Fibroblast of skin of left quadriceps (primary cell): ENCODE measurements at places on chromosomes 4 and X.

DNA sequence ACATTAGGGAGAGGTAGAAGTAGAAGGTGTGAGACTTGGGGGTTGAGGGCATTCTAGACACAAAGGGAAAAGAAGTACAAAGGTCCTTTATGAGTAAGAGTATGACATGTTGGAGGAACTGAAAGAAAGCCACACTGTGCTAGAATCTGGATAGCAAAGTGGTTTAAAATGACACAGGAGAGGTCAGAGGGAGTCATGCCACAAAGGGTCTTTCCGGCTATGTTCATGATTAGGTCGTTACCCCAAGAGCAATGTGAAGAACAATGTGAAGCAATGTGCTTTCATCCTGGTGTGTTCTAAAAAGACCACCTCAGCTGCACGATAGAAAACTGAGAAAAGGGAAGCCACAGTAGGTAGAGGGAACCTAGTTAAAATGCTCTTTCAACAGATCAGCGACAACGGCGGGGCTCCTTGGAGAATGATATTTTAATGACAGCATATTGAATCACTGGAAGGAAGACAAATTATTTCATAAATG lies 29.2 kb downstream of the SMIM14 start:
- no peak for DNase-seq

GRCh38 chrX:42823443-42823842 lies 45.5 kb upstream of the PPP1R2C start:
- DNase-seq: no peak

DNA sequence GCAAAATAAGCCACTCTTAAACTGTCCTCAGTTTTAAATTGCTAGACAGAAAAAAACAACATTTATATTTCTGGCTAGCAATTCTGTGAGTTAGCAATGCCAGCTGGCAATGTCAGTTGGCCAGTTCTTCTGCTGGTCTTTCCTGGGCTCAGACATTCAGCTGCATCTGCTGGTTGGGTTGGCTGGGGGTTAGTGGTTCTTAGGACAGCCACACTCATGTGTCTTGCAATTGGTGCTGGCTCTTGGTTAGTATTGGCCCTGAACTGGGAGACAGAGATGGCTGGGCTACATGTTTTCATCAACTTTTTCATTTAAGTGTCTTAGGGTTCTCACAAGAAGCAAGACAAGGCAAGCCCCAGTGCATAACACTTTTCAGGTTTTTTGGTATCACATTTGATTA lies 48.0 kb upstream of the PDLIM5 start:
- no peak for DNase-seq

DNA sequence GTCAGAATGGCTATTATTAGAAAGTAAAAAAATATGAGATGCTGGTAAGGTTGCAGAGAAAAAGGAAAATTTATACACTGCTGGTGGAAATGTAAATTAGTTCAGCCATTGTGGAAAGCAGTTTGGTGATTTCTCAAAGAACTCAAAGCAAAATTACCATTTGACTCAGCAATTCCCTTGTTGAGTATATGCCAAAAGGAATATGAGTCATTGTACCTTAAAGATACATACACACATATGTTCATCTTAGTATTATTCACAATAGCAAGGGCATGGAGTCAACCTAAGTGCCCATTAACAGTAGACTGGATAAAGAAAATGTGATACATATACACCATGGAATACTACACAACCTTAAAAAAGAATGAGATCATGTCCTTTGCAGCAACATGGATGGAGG lies 148.2 kb downstream of the COMMD8 start:
- peak; percentile 8 for DNase-seq

DNA sequence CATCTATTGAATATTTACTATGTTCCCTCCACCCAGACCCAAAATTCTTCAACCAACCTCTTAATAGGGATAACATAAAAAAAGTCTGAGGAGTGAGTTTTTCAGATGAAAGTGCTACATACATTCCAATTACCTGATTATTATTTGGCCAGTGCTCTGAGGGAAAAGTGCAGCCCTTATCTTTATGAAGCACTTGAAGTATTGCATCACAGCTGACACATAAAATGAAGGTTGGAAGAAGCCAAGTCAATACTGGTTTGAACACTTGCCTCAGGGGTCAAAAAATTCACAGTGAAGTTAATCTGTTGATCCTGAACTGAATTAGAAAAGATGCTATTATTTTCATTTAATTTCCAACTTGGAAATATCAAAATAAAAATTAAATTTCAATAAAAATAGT lies 498.9 kb downstream of the INPP4B start:
- DNase-seq: no peak

- DNase-seq: no peak
Observed at GRCh38 chr4:31983246-31983645, 1263.1 kb downstream of the PCDH7 start.

- peak; percentile 93 for DNase-seq
Observed at GRCh38 chr4:15488658-15489470, 19.2 kb downstream of the CC2D2A start.

DNA sequence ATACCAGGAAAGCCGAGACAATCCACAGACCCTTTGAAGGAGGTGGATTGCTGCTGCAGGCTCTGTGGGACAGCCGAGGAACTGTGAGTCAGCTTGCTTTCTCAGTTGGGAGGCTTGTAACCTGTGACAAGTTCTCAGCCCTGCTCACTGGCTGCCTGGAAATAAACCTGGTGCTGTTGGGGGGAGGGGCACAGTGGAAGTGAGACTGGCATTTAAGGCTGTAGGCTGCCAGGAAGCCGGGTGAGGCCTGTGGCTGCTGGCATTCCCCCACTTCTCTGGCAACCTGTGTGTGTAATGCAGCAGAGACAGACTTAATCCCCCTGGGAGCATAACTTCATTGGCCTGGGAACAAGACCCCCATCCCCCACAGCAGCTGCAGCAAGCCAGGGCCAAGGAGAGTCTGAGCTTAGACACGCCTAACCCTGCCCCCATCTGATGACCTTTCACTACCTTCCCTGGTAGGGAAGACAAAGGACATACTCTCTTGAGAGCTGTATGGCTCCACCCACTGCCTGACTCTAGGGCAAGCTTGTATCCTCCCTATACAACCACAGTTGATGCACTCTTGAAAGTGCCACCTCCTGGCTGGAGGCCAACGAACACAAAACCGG lies 64.1 kb downstream of the ALPK1 start:
- DNase-seq: no peak

GRCh38 chr4:7960790-7961655 lies 21.4 kb upstream of the AFAP1 start:
- DNase-seq: peak; percentile 99

- DNase-seq: no peak
Observed at GRCh38 chr4:8041172-8041571, 101.5 kb upstream of the AFAP1 start.

- DNase-seq: no peak
Observed at GRCh38 chr4:94581766-94582165, 130.0 kb downstream of the PDLIM5 start.

GRCh38 chr4:129899849-129900248 lies 803.9 kb downstream of the C4orf33 start:
- no peak for DNase-seq

DNA sequence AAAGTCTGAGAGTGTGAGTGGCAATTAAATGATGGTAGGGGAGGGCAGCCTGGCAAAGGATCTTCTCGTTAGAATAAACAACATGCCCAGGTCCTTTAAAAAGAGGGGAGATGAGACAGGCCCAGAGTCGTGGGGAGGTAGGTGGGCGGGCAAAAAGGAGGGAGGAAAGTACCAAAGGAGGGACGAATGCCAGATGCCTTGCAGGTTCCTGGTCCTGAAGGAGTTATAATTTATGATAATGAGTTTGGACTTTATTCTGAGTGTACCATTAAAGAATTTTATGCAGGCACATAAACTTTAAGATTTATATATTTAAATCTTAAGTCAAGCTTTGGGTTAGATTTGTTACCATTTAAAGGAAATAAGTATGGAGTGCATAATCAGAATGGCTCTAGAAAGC lies 62.3 kb upstream of the SMARCA5 start:
- DNase-seq: no peak

- DNase-seq: no peak
Observed at GRCh38 chrX:149510386-149510785, 5.3 kb upstream of the IDS start.

DNA sequence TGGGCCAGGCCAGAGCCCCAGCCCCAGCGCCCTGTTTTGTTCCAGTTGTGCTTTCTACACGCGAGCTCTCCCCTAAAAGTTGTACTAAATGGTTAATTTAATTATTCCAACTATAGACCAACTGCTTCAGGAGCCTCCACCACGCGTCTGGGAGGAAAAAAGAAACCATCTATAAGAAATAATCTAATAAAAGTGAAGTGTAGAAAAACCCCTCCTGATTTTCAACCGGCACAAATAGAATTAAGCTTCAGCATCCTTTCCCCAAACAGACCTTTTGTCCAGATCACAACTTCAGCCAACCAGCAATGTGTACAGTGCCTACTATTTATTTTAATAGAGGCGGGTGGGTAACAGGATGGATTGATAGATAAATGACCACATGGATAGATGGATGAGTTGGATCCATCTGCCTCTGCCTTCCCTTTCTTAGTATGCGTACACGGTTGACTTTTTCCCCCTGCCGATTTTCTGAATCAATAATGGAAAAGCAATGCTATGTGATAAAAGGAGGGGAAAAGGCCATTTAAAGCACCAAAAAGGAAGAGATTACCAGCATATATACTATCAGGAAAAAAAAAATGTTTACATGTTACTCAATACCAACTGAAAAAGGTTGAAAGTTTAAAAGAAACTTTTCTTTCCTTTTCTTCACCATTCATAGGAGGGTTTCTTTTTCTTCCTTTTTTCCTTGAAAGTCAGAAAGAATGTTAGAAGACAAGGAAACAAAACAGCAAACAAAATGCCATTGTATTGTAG lies 3.7 kb upstream of the PHOX2B start:
- DNase-seq: no peak

- DNase-seq: no peak
Observed at GRCh38 chr4:88999392-88999930, 57.5 kb downstream of the FAM13A start.

DNA sequence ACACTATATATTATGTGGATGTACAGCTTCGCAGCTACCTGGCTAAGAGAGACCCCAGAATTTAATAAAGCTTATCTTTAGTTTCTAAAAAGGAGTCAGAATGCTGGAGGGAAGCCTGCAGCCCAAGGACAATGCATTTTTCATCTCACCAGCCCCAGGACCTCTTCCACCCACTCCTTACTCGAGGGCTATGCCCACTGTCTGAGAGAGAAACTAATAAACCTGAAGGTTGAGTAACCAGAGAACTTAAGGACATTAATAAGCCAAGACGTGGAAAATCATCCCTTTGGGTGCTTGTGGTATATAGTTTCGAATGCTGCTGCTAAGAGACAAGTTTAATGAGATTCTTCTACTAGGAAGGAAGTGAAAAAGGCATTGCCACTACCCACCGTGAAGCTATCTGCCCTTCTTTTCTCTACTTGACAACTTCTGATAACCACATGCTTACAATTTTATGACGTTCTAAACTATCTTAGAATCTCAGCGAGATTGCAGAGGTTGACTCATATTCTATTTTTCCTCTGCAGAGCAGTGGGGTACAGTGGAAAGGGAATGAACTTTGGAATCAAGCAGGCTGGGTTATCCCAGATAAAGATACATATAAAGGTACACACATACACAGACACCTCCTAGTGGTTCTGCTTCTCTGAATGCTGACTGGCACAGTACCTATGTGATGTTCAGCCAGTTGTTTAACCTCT lies 3.3 kb downstream of the RELL1 start:
- DNase-seq: no peak

DNA sequence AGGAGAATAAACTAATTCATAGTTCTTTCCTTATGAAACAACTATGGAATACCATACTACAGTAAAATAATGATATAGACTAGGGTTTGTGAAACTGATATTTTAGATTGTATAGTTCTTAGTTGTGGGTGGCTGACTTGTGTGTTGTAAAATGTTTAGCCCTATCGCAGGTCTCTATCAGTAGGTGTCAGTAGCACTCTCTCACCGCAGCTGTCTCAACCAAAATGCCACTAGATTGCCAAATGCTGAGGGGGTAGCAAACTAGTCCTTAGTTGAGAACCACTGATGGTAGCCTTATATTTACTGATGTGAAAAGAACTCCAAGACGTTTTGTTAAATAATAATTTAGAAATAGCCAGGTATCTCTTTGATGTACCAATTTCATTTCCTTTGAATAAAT lies 48.1 kb downstream of the RHOXF2B start:
- DNase-seq: no peak

DNA sequence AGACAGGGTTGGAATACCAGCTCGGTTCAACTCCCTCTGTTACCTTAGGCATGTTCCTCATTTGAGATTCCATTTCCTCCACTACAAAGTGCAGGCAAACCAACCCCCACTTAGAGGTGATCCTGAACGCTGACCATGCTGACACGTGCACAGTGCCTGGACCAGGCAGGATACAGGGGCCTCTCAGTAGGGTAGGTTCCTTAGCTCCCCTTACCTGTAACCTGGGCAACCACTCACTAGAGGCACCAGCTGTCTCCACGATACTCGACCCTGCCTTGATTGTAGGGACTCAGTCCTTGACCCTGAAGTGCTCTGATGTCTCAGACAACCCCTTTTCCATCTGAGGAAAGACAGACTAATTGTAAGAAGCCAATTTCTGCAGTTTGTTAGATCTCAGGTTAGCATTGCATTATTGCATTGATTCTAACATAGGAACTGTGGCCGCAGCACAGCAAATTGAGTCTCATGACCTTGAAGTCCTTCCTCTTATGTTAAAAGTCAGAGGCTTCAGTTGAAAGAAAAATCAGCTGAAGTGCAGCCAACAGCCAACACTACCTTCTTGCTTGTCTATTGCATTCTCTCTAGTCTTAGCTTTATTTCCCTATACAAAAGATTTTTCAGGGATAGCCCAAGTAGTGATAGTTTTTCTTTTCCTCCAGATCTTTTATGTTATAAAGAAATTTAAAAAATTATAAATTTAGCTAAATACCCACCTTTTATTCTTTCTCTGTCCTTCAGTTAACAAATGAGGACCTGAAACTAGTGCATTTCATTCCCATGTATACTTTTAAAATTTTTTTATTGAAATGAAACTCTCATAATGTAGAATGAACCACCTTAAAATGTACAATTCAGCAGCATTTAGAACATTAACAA lies 11.2 kb upstream of the C1QTNF7 start:
- DNase-seq: no peak

- no peak for DNase-seq
Observed at GRCh38 chr4:48247878-48248558, 21.6 kb downstream of the TEC start.

DNA sequence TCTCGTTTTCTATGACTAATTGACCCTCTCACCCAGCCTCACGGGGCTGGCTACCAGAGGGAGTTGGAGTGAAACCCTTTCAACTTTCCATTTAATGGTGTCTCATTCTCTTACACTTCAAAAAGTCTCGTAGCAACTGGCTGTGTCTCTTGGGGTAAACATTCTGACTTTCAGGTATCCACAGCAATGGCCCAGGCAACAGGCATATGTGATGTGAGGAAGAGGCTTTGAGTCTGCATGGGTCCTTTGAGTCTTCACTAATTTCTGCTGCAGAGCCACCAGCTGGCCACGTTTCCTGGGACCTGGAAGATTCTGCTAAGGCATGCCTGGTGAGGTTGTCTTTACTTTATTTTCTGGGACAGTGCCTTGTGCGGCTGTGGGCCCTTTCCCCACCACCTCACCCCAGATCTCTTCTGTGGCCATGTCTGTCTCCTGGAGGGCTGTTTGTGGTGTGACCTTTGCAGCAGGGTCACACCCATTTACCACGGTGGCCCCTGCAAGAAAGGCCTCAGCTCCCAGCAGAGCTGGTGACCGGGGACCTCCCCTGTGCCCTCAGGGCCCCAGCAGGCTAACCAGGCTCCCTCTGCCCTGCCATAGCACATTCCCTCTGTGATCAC lies 112.5 kb upstream of the FRG1 start:
- no peak for DNase-seq
